Hematopoietic multipotent progenitor cell treated with erythropoietin and hydrocortisone succinate and interleukin-3 and kit ligand, for 15 days (in vitro differentiated cells): ENCODE measurements at places on chromosomes 13 and 19.

DNA sequence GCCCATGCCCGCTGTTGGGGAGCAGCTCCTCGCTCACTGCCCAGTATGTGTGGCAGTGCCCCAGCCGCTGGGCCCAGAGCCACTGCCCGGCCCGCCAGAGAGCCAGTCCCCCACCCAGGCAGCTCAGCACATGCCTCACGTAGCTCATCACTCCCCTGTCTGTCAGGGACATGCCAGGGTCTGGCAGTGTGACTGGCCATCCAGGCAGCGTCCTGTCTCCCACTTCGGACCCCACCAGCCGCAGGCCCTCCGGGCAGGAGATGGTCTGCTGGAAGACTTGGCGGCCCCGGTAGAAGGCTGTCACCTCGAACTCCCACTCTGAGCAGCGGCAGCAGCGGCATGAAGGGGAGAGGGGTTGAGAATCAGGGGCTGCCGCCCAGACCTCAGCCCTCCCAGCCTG is 3.6 kb downstream of the IRF3 start:
- DNase-seq: no peak

- no peak for DNase-seq
These were observed 79.7 kb downstream of the EFNB2 start for GRCh38 chr13:106455777-106456176.

DNA sequence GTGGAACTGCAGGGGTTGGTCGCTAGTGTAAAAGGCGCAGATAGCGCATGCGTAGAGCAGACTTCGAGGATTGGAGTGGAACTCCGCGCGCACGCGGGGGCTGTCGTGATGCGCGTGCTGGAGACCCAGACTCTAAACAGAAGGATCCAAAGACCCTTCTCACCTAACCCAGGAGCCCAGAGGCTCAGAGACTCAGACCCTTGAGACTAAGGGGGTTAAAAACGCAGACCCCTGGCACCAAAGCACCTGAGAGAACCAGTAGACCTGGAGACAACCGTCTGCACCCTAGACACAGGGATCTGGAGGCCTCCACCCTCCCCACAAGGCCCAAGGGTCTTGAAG is 567 bp upstream of the CTU1 start:
- no peak for DNase-seq

- no peak for DNase-seq
These were observed 15.4 kb downstream of the CBARP start for GRCh38 chr19:1222394-1222793.

DNA sequence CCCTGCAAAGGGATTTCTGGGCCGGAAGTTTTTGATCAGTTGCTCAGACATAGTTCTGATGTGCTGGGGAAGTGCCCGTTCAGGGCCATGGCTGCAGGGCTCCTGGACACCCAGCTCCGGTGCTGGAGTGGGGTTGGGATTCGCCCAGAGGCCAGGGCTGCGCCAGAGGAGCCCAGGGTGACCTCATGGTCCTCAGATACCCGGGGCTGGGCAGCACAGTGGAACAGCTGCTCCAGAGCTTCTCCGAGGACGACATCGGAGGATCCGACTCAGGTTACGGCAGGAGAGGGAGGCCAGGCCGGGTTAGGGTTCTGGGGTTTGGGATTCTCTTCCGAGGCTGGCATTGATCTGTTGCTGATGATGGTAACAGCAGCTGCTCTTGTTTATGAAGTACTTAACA is 20.9 kb downstream of the CARM1 start:
- DNase-seq: no peak

GRCh38 chr13:20058476-20058875 is 99.9 kb downstream of the ZMYM2 start:
- DNase-seq: no peak
